ENCODE measurements at places on chromosomes 16 and 17.

- no peak for ATAC-seq
These were observed 162.5 kb downstream of the SLC39A11 start for GRCh38 chr17:72930031-72930430.

GRCh38 chr16:20760346-20760745, 3.5 kb upstream of the ACSM3 start:
- no peak for ATAC-seq

GRCh38 chr17:19753051-19753509, 5.0 kb upstream of the ALDH3A1 start:
- ATAC-seq: no peak

DNA sequence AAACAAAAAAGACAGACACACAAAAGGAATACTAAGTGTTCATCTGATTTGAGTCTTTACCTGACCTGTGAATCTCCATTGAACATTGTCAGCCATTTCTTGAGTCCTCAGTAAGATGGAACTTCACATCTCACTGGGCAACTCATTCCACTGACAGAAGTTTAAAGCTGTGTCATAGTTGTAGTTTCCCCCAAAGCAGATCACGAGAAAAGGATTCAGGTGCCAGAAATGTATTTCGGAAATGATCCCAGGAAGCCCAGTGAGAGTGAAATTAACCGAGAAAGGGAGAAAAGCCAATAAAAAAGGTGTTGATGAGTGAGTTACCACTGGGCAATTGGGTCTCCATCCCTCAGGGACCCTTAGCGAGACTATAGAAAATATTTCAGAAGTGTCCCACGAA, 6.5 kb downstream of the CHD9 start:
- no peak for ATAC-seq

All from motor neuron (in vitro differentiated cells).